Sciatic nerve (tissue), 2 donors: ENCODE measurements at places on chromosomes 6 and 20.

DNA sequence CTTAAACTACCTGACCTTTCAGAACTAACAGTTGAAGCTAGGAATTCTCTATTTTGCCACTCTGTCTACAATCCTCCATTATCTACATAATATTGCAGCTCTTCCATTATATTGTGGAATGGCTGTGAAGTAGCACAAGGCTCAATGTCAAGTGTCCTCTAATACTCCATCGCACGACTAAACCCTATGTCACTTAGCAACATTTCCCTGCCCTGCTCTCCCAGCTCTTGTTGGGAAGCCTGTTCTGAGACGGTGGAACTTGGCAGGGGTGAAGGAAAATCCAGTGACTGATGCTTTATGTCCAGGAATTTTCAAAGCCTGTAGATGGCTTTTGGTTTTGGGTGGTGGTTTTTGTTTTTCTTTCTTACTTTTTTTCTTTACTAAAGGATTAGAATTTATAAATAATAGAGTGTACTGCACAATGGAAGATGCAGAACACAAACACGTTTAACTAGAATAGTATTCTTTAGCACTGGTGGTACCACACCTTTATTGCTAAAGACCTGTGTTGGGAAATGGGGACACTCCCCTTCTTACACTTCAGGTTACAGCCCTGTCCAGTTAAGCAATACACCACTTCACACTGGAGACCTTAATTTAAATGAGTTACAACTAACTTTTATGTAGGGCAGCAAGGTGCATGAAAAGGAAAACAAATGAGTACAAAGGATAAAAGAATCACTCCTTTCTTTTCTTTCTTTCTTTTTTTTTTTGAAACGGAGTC lies 20.7 kb upstream of the AMD1 start:
- DNase-seq = no peak

- DNase-seq = peak; percentile 58
Observed at GRCh38 chr6:108260126-108260808, 573 bp downstream of the SNX3 start.

DNA sequence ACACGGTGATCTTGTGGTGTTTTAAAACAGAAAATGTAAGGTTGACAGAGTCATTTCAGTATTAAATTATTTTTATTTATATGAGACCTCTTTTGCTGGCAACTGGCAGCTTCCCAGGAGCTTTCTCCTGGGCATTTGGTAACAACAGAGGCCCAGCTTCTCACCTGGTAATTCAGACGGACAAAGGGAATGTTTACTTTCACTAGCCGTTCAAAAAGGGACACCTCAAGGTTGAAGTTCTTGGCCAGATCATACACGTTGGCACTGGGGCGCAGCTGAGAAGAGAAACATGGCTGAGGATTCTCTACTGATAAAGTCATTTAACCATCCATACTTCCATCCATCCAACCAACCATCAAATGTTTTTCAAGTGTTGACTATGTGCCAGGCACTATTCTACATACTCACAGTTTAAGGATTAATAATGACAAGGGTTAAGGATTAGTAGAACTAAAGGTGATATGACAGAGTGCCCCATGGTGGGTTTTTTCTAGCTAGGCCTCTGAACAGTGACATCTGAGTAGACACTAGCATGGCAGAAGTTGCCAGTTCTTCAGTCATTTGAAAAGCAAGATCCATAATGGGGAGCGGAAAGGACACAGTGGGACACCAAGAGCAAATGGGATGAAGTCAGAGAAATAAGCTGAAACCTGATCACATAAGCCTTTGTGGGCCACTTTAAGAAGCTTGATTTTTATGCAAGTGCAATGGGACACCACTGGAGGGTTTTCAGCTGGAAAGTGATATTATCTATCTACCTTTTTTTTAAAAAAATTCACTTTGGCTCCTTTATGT lies 25.1 kb downstream of the ZNFX1 start:
- DNase-seq = no peak

- no peak for DNase-seq
Observed at GRCh38 chr20:916125-916799, at the start of gene ANGPT4. ANGPT4 (minus strand) TSS chr20:916334; CDS start chr20:916214, 120 bp downstream.

- peak; percentile 40 for DNase-seq
Observed at GRCh38 chr6:170235391-170236125, 55.3 kb downstream of the DLL1 start.

DNA sequence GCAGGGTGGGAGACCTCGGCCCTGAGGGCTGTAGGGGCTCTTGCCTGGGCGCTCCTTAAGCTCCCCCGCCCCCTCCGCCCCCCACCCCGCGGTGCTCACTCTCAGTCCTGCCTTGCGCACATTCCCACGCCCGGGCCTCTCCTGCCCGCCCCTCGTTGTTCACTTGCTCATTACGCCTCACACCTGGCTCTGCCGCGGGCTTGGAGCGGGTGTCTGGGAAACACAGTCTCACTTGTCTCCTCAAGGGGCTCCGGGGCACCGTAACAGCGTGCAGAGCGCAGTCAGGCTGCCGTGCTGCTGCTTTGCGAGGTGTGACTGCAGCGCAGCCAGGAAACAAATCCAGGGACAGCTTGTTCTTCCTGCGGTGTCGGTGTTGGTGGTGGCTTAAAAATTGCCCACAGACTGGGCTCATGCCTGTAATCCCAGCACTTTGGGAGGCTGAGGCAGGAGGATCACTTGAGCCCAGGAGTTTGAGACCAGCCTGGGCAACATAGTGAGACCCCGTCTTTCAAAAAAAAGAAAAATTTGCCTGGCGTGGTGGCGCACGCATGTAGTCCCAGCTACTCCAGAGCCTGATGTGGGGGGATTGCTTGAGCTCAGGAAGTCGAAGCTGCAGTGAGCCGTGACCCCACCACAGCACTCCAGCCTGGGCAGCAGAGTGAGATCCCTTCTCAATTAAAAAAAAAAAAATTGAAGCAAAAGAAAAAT lies 4.6 kb downstream of the NPBWR2 start:
- peak; percentile 27 for DNase-seq

- no peak for DNase-seq
Observed at GRCh38 chr20:10306440-10307358, 88.1 kb downstream of the SNAP25 start.

- no peak for DNase-seq
Observed at GRCh38 chr6:130696806-130697205, 130.4 kb upstream of the SMLR1 start.
